ENCODE measurements at places on chromosomes 16 and 17.

GRCh38 chr17:12390631-12391030 lies 275.1 kb upstream of the MYOCD start:
- no peak for DNase-seq

GRCh38 chr17:34177642-34178041 lies 77.4 kb upstream of the CCL2 start:
- no peak for DNase-seq

- no peak for DNase-seq
Observed at GRCh38 chr16:23195366-23195978, 12.9 kb downstream of the SCNN1G start.

- DNase-seq: no peak
Observed at GRCh38 chr16:83959656-83960434, 6.8 kb downstream of the OSGIN1 start.

Measured in NCI-H345 (cell line).